ENCODE measurements at places on chromosomes 7 and 10. TPM values are rescaled to one million over a fixed set of nuclear protein-coding genes. Genes with fewer than 3 reads are reported as not detected.

GRCh38 chr7:131521651-131522163 lies 34.7 kb downstream of the PODXL start:
- peaks cover 18% of the 10 kb centered on the region for H3K27me3 ChIP-seq
- peaks cover 10% of the 10 kb centered on the region for H3K4me1 ChIP-seq
- DNase-seq = no peak
- H3K4me3 ChIP-seq = peak overlapping the region; percentile 7

DNA sequence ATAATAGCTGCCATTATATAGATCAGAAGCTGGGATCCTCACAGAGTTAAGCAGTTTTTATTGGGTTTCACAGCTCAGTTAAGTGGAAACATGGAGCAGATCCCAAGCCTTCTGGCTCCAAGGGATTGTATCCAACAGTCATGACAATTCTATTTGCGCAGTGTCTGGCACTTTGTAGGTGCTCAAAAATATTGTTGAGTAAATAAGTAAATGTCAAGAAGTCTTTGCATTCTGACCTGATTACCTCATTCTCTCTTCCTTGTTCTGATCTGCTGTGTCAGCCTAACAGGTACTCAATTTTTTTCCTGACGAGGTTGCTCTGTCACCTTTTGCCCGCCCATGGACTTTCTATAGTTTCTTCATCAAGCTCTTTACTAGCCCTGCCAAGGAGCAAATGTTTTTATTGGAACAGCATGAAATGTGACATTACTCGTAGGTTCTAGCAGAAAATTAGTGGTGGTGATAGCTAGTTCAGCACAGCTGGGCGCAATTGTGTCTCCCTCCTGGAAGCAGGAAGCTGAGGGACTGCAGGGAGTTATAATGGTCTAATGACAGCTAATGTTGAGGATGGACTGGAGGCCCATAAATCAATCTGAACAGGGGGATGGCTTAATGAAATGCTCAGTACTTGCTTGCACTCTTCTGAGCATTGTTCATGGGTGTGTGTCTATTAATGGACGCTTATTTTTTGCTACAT lies 680.2 kb downstream of the CCSER2 start:
- H3K27me3 ChIP-seq = no peaks in the 10 kb centered on the region
- H3K4me1 ChIP-seq = no peaks in the 10 kb centered on the region
- DNase-seq = no peak
- no peaks in the 10 kb centered on the region for H3K36me3 ChIP-seq

DNA sequence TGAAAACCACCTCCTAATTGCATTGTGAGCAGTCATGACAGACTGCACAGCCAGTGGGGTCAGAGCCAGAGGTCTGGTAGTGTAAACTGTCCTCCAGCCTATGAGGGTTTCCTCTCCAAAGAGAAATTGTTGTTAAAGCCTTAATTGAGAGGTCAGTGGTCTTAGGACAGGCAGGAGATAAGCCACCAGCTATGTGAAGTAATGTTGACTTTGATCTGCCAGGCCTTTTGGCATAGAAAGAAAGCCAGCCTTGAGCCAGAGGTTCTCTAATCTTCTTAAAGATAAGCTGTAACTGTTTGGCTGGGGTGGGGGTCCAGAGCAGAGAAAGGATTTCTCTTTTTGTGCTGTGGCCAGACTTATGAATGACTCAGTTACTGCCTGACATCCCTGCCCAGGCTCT lies 248.4 kb downstream of the WDR11 start:
- no peak overlapping the region for H3K4me3 ChIP-seq
- no peak for DNase-seq
- H3K4me1 ChIP-seq = no peaks in the 10 kb centered on the region
- H3K27me3 ChIP-seq = no peaks in the 10 kb centered on the region

GRCh38 chr7:103637094-103637493 lies 191.1 kb upstream of the SLC26A5 start:
- no peaks in the 10 kb centered on the region for H3K4me1 ChIP-seq
- peaks cover 2% of the 10 kb centered on the region for H3K27me3 ChIP-seq
- no peaks in the 10 kb centered on the region for H3K36me3 ChIP-seq
- DNase-seq = no peak

- no peaks in the 10 kb centered on the region for H3K27me3 ChIP-seq
- no peak overlapping the region for H3K27ac ChIP-seq
- H3K4me1 ChIP-seq = no peaks in the 10 kb centered on the region
- no peak for DNase-seq
- H3K36me3 ChIP-seq = no peaks in the 10 kb centered on the region
Measured at GRCh38 chr10:54691331-54691730, 109.7 kb downstream of the PCDH15 start.

The GSTO2 gene
- total RNA-seq = 1.1 TPM

All from activated T-helper 1 cell treated with anti-CD3 and anti-CD28 coated beads, Interleukin-12 subunit alpha, Interleukin-12 subunit beta, Interleukin-2, Interleukin-4 antibody, amounts not matched to agents 30 ng/mL and 10 ng/mL and 1 ng/mL, durations not matched to agents 14 hours and 24 hours and 36 hours (primary cell).